ENCODE measurements at places on chromosomes 7 and 10. TPM values are rescaled to one million over a fixed set of nuclear protein-coding genes. Genes with fewer than 3 reads are reported as not detected.

Gene SFXN2
- total RNA-seq = 7.4 TPM

Gene SUPV3L1
- total RNA-seq = 18.1 TPM

Gene LLCFC1
- total RNA-seq = not detected

Gene TMEM273
- 68.0 TPM for total RNA-seq

Gene EIF5AL1
- 0.16 TPM for total RNA-seq

Gene MMD2
- not detected for total RNA-seq
